ENCODE measurements at places on chromosomes 5 and 9. TPM values are rescaled to one million over a fixed set of nuclear protein-coding genes. Genes with fewer than 3 reads are reported as not detected.

Gene FOXD4L5
- 0.33 TPM for total RNA-seq

Gene CCL21
- total RNA-seq, result not detected

Gene MYMK
- total RNA-seq, result 1.1 TPM

DNA sequence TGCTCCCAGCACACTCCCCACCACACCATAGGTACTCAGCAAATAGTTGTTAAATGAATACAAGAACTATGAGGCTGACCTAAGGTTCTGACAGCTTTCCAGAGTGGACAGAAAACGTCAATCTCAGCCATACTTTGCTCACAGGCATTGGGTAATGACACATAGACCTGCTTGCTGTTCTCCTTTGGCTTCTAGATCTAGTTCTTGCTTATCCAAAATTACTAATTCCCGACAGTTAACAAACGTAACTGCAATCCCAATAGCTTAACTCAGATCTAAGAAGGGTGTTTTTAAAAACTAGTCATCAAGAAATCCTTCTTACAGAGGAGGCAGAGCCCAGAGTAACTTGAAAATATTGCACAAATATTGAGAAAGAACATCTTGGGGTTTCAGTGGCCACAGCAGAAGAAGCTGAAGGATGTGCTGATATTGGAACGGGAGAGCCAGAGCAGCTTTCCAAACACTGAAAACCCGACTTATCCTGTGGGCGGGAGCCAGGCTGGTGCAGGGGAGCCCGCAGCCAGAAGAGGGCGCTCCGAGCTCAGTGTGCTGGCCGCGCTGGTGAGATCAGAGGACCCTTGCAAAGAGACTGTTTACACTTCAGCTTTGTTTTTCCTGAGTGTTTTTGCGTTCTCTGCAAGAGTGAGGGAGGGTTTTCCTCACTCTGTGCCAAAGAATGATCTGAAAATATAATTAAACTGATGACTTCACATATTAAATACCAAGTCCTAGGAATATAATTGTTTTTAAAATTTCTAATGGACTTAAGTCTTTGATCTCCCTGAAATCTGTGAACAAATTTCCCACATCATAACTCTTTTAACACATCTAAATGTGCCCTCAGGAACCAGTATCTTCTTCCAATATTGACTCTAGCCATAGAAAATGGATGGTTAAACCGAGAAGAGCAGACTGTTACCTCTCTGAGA, 30.3 kb downstream of the FGF1 start:
- peak; percentile 66 for DNase-seq

DNA sequence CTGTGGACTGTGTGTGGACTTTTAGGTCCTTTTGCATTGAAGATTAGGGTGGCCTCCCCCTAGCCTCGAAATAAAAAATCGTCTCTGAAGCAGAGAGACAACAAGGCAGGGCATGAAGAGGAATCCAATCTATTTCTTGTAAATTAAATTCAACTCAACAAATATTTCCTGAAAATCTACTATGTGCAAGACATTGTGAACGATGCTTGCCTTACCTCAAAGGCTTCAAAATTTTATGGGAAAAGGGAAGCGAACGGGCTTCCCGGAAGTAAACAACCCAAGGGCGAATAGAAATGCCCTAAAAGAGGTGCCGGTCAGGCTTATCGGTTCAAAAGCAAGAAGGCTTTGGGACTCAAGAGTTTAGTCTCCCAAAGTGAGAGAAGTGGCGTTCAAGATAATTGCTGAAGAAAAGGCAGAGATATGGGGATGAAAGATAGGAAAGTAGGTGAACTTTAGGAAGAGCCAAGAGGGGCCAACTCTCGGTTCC, 525 bp downstream of the KIF24 start:
- no peak for DNase-seq

GRCh38 chr9:134130503-134131375, 5.1 kb upstream of the WDR5 start:
- peak; percentile 94 for DNase-seq

DNA sequence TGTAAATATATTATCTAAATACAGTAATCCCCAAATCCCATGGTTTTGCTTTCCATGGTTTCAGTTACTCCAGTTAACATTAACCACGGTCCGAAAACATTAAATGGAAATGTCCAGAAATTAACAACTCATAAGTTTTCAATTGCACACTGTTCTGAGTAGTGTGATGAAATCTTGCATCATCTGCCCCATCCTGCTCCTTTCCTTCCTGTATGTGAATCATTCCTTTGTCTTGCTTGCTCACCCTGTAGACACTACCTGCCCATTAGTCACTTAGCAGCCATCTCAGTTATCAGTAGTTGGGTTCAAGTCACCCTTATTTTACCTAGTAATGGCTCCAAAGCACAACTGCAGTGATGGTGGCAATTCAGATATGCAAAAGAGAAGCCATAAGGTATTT, 1568.5 kb upstream of the WWC1 start:
- DNase-seq, result no peak

GRCh38 chr5:33409435-33410170, 31.2 kb upstream of the TARS1 start:
- DNase-seq, result no peak

Data from SJCRH30 (cell line).